ENCODE measurements at places on chromosomes 7 and 10.

DNA sequence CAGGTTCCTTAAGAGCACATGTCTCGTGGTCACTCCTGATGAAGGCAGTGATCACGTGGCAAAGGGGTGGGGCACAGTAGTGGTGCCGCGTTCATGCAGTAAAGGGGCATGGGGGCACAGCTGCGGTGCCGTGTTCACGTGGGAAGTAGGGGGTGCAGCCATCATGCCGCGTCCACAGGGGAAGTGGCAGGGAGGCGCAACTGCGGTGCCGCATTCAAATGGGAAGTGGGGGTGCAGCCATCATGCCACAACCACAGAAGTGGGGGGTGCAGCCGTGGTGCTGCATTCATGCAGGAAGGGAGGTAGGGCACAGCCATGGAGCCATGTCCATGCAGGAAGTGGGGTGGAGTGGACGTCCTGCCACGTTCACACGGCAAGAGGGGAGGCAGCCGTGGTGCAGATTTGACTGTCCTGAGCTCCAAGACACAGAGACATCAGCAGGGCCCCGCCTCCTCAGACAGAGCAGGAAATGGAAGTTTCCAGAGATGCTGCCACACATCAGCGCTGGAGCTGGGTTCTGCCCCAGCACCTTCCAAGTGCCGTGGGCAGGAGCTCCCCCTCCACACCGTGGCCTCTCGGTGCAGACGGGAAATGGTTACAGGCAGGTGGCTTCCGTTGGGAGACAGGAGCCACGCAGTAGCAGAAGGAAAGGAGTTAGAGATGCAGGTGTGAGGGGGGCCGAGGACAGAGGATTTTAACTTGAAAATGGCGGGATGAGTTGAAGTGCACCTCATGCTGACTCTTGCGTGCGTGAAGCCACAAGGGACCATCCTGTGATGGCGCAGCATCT lies 95.0 kb upstream of the DDC start:
- DNase-seq = no peak

DNA sequence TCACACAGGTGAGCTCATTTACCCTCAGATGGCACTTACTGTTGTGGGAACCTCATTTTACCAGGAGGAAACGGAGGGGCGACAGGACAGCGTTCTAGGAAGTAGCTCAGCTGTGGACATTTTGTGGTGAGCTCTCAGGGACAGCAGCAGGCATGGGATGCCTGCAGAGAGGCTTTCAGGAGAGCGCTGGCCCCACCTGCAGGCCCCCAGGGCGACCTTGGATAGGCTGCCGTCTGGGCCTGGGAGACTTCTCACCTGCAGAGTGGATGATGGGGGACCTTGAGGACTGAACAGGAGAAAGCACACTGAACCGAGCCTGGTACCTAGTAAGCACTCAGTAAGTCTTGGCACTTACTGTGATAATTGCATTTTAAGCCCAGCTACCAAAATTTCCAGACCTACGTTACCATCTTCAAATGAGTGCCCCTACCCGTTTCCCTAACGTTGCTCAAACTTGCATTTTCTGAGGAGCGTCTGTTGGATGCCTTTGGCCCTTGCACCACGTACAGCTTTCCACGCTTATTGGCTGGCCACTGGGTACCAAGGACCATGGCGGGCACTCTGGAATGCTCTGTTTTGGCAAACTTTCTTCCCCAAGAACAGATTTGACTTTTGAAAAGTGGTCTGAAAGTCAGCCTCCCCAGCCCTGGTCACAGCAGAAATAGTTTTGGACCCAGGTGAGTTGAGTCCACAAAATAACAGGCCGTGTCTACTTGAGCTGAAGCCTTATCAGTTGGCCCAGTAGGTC lies 223.4 kb downstream of the EBF3 start:
- DNase-seq = no peak

GRCh38 chr10:72954596-72955554 lies at the start of gene PLA2G12B:
TSS of gene PLA2G12B (minus strand) at chr10:72954806. CDS start at chr10:72954685, 121 bp downstream.
- no peak for DNase-seq

DNA sequence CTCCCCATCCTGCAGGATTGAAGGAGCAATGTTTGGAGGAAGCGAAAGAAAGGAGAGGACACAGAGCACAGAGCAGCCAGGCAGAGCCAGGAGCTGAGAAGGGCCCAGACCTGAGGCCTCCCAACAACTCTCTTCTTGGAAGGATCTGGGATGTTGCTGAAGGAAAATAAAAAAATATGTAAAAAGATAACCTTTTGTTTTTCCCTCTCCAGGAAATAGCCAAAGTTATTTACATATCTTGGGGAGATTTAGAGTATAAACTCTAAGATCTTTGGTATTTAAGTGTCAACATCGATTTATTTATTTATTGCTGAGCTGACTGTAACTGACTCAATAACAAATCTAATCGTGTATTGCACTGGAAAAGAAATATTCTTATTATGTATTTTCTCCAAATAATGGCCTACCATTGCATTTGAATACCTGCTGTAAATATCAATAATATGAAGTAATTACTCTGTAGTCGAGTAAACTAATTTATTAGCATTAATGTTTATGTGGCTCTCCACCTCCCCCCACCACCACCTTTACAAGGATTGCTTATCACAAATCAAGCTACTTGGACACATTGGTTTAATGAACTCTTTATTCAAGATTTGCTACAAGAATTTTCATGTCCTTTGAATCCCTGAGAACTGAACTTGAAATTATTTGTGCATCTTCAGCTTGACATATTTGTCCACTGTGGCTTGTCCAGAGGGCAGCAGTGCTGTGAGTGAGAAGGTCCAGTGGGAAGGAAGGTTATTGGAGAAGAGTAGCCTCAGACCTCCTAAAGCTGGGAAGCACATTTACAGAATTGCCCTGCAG lies 1.8 kb upstream of the HOXA11 start:
- no peak for DNase-seq

DNA sequence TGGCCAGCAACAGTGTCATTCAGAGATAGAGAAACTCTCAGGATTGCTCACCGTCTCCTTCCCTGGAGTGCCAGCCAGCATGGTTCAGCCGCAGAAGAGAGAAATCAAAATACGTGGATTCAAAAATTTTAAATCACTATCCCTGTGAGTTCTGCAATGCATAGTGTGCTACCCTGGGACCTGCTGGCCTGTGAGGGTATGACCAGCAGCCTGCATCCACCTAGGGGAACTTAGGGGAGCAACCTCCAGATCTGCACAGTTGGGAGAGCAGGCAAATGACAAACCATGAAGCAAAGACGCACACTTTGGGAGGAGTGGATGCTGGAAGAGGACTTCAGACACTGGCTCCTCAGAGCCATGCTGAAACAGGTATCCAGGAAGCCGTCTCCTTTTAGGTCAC lies 639.3 kb downstream of the TNS3 start:
- no peak for DNase-seq

DNA sequence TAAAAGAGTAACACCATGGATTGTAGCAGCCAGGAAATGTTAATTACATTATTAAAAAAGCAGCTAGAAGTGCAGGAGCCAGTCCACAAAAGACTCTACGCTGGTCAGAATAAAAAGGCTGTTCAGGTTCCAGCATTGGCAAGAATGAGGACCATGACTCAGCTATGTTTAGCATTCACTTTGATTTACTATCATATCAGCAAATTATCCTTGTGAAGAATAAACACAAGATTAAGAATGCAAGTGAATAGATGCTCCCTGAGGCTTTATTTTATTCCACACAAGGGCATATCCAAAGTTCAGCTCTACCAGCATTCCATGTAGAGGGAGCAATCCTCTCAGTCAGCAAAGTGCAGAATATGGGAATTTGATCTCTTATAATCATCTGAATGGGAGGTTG lies 13.6 kb downstream of the DGKB start:
- no peak for DNase-seq

DNA sequence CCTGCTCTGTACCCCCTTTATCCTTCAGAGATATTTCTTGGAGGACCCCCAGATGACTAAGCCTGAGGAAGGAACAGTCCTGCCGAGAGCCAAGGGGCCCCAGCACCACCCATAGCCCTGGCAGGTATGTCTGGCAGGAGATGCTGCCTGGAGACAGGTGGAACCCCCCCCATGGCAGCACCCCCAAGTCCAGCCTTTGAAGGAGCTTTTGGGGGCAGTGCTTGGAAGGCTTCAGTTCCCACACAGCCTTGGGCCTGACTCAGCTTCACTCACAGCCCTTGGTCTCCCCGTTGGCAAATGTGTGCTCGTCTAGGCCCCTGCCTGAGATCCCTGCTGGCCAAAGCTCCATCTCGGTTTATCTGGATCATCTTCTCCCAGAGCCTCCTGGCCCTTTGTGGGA lies 23.0 kb upstream of the PCBD1 start:
- no peak for DNase-seq

GRCh38 chr10:52316001-52316400 lies 1.9 kb downstream of the DKK1 start:
- no peak for DNase-seq

GRCh38 chr7:108603656-108604306 lies 34.1 kb downstream of the DNAJB9 start:
- DNase-seq = no peak

DNA sequence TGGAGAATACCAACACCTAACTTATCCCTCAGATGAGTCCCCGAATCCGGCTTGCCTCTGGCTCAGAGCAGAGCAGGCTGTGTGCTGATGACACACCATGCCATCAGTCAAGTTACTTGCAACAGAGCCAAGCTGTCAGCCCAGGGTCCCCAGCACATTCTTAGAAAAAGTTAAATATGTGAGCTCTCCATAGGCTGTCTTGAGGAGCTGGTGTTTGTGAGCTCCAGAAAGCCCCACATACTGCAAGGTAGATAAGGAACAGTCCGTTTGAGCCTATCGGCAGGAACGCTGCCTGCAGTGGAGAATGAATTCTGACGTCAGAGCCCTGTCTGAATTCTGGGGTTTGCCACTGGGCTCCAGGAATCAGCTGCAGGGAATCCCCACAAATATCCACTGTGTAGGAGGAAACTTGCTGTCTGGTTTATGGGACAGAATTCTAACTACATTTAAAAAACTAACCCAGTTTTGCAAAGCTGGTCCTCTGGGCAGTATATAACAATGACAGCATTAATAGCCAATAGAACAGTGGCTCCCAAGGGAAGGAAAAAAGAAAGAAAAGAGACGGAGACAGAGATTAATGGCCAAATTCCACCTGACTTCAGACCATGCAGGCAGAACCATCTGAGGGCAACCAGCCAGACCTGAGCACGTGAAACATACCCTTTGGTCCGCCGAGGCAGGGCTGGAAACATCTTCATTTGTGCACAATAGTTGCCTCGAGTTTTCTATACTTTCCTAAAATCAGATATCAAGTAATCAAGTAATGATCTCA lies 3.6 kb downstream of the SFXN4 start:
- no peak for DNase-seq

DNA sequence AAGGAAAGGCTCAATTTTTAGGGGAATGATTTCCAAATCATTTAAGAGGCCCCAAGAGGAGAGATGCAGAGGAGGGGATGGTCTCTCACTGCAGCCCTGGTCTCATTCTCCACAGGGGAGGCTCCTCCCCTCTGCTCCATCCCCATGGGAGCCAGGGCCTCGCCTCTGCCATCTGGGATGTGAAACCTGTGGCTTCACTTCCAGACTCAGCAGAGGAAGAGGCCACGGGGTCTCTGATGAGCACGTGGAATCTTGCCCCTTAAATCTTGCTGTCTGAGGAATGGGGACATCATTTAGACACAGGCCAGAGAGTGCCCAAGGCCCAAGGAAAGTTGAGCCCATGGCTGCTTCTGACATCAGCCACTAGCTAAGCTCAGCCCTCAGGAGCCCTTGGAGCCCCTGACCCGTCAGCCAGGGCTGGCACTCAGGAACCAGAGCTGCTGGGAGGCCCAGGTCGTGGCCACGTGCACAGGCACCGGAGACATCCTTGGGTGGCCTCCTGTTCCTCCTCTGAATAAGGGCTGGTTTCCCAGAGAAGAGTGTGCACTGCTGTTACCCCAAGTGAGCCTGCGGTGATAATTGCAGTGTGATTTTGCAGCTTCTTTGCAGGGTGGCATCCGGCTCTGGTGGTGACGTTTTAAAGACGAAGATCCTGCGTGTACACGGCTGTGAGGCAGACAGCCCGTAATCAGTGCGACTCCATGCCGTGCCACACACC lies 50.5 kb downstream of the VIPR2 start:
- no peak for DNase-seq

GRCh38 chr7:151790095-151790829 lies 86.7 kb downstream of the PRKAG2 start:
- no peak for DNase-seq

DNA sequence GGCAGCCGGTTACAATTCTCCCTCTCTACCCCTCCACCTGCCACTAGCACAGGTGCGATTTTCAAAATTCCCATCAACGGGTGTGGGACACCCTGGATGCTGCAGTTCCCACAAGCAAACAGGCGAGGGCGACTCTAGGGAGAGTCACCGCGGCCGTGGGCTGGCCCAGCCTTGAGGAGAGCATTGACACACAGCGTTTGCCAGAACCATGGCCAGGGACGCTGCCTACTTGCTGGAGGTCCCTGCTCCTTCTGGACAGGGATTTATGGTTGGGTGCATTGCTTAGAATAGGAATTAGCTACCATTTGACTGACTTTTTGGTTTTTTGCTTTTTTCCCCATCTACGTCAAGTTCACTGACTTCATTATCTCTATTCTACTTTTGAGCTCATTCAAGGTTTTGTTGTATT lies 19.0 kb upstream of the CLDN4 start:
- no peak for DNase-seq

- no peak for DNase-seq
Measured at GRCh38 chr7:82595176-82595575, 151.6 kb upstream of the CACNA2D1 start.

DNA sequence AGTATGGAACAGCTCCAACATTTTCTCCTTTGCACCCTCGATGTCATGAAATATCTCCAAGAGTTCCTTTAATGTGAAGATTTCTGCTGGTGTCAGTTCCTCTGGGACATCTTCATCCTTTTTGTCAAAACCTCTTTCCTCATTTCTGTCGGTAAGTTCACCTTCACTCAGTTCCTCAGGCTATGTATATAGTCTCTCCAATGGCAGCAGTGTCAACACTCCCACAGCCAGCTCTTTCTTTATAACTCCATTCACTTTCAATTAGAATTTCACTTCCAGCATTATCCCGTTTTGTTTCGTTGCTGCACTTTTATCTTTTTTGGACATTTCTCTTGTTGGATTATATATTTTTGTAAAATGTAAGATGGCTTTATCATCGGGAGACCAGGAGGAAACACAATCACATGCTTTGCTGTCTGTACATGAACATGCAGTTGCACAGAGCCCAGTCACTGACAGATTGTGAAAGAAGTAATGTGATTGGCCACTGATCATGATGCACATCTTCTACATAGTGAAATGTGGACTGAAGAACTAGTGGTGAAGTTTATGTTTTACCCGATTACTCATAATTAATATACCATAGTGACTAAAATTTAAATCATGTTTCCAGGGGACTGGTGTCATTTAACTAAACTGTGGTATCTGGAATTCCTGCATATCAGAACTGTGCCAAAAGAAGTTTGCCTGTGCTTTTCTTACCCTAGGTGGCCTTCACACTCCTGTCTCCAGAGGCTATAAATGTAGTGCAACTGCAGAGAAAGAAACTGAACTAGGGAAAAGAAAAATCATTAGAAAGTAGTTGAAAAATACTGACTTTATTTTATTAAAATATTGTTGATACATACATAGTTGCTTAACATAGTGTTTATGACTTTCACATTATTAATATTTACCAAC lies 289.6 kb downstream of the PPP1R3A start:
- DNase-seq = no peak

GRCh38 chr7:4642468-4643203 lies 39.5 kb upstream of the FOXK1 start:
- no peak for DNase-seq

- peak; percentile 45 for DNase-seq
Measured at GRCh38 chr7:116455009-116455408, 44.5 kb upstream of the CAV2 start.

Measured in Panc1 (cell line).